Left kidney (tissue), 8 donors: ENCODE measurements at places on chromosomes 2 and 18. TPM values are rescaled to one million over a fixed set of nuclear protein-coding genes. Genes with fewer than 3 reads are reported as not detected.
A peak's percentile ranks its signal among the peaks of the same experiment; 100 is the strongest.

- DNase-seq, result no peak
Observed at GRCh38 chr2:184767059-184767458, 168.7 kb downstream of the ZNF804A start.

- no peak for DNase-seq
Observed at GRCh38 chr2:196088203-196088602, 19.6 kb upstream of the DNAH7 start.

- DNase-seq, result no peak
Observed at GRCh38 chr2:234060236-234060635, 9.7 kb downstream of the SPP2 start.

GRCh38 chr2:105795575-105795934 lies 50.8 kb downstream of the NCK2 start:
- no peak for DNase-seq

GRCh38 chr2:98385050-98385699 lies 38.9 kb downstream of the CNGA3 start:
- peak; percentile 72 for DNase-seq

The FABP1 gene
- 21.2 TPM for polyA plus RNA-seq

The TXNDC2 gene
- not detected for polyA plus RNA-seq

DNA sequence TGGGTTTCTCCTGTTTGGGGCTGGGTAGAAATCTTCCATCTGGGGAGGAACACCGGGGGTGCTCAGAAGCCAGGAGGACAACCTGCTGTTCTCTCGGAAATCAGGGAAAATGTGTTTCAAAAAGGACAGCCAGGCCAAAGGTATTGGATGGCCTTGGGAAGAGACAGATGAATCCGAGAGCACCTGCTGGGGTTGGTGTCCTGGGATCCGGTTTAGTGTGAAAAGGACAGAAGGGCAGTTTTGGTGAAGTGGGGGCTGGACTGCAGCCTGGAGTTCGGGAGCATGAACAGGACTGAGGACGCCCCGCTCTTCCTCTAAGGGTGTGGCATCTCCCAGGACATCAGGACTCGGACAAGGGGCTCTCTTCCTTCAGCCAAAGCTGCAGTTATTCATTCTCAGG lies 24.9 kb upstream of the SNTG2 start:
- no peak for DNase-seq

- no peak for DNase-seq
Observed at GRCh38 chr2:34107811-34108210, 508.7 kb upstream of the FAM98A start.

The PDE1A gene
- polyA plus RNA-seq, result 24.0 TPM

- DNase-seq, result no peak
Observed at GRCh38 chr2:215626812-215627281, 191.0 kb upstream of the FN1 start.

DNA sequence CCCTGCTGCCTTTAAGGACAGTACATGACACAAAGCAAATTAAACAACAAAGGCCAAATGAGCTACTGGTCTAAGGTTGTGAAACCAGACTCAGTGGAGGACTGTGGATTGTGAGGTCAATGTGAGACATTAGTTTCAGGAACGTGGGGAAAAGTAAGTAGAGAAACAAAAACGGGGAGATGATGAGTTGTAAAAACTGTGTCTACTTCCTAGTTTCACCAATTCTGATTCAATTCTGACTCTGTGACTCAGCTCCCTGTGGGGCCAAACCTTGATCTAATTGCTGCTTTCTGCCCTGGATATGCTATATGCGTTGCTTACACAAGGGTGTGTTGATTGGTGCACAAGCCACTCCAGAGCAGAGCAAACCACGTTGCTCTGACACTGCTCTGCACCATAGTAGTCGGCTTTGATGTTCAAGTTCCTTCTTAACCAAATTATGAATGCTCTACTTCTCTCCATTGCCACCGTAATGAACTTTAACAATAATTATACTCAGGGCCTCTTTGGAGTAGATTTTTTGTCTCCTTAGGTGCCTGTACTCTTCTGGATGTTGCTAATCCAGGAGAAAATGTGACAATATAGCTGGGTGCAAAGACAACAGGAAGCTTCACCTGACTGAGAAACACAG lies 1640.1 kb upstream of the CELF4 start:
- DNase-seq, result no peak

GRCh38 chr2:198127627-198128026 lies 323.2 kb downstream of the PLCL1 start:
- DNase-seq, result peak; percentile 38

DNA sequence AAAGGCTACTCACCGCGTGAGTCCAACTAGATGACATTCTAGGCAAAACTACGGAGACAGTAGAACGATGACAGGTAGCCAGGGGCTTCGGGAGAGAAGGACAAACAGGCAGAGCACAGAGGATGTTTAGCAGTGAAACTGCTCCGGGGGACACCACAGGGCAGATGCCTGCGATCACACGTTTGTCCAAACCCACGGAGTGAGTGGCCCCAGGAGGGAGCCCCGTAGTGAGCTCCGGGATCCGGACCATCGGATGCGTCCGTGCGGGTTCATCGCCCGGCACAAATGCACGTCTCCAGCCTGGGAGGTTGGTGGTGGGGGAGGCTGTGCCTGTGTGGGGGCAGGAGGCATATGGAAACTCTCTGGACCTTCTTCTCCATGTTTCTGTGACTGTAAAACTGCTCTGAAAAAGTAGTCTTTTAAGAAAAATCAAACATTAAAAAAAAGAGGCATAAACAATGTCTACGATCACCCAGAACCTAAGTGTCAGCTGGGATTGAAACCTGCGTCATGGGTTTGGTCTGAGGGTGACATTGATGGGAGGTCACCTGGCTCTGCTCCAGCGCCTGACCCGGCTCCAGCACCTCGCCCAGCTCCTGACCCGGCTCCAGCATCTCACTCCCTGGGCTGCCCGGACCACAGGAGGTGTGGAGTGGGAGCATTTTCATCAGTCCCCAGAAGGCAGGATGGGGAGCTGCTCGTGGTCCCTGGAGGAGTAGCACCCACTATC lies 83.0 kb upstream of the CTDP1 start:
- DNase-seq, result no peak
